Neural progenitor cell (in vitro differentiated cells): ENCODE measurements at places on chromosomes 1 and 21.

- H3K4me3 ChIP-seq = no peak overlapping the region
- peaks cover 6% of the 10 kb centered on the region for H3K27me3 ChIP-seq
- H3K27ac ChIP-seq = no peak overlapping the region
These were observed 37.6 kb upstream of the CAMTA1 start for GRCh38 chr1:6747674-6748073.

- peaks cover 3% of the 10 kb centered on the region for H3K4me1 ChIP-seq
- H3K27me3 ChIP-seq = no peaks in the 10 kb centered on the region
- no peak overlapping the region for H3K27ac ChIP-seq
- H3K36me3 ChIP-seq = no peaks in the 10 kb centered on the region
- no peak overlapping the region for H3K4me3 ChIP-seq
These were observed 66.4 kb upstream of the PDE9A start for GRCh38 chr21:42587036-42587435.

- H3K4me1 ChIP-seq = peaks cover 37% of the 10 kb centered on the region
These were observed 1.4 kb downstream of the CHD1L start for GRCh38 chr1:147243841-147244240.

- H3K27me3 ChIP-seq = no peaks in the 10 kb centered on the region
- H3K36me3 ChIP-seq = no peaks in the 10 kb centered on the region
- no peak for DNase-seq
- H3K27ac ChIP-seq = no peak overlapping the region
- no peak overlapping the region for H3K4me3 ChIP-seq
These were observed 17.2 kb downstream of the GNG12 start for GRCh38 chr1:67816095-67816475.

DNA sequence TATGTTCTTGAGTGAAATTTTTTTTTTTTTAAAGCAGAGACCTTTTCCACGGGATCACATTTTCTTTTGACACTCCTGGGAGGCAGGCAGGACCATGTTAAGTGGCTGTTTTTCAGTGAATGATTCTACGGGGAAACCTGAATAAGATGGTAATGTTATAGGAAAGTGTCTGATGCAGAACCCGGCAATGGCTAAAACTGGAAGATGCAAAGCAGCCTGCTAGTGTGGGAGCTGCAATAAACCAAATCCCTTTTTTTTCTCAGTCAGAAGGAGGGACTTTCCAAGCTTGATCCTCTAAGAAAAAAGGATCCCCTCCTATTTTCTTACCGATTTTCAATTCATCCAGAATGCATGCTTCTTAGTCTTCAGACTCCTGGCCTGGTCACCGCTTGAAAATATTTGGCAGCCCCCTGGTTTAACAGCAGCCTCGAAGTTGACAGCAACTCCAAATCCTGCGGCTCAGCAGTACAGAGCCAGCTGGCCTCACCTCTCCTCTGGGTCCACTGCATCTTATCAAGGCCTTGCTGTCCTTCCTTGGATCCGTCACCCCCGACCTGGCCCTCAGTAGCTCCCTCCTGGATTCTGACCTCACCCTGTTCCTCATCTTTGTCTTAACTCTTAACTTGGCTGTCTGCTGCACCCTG is 5.6 kb downstream of the MX2 start:
- H3K4me3 ChIP-seq = no peak overlapping the region
- no peak overlapping the region for H3K27ac ChIP-seq
- no peak for DNase-seq
- H3K36me3 ChIP-seq = no peaks in the 10 kb centered on the region
- peaks cover 4% of the 10 kb centered on the region for H3K4me1 ChIP-seq

GRCh38 chr1:164534863-164535610 is 23.9 kb upstream of the PBX1 start:
- no peak overlapping the region for H3K4me3 ChIP-seq
- DNase-seq = no peak
- no peak overlapping the region for H3K27ac ChIP-seq
- H3K4me1 ChIP-seq = peaks cover 3% of the 10 kb centered on the region
- H3K36me3 ChIP-seq = no peaks in the 10 kb centered on the region

- H3K4me1 ChIP-seq = no peaks in the 10 kb centered on the region
- H3K27ac ChIP-seq = no peak overlapping the region
- no peaks in the 10 kb centered on the region for H3K36me3 ChIP-seq
- no peak for DNase-seq
These were observed 41.7 kb downstream of the SLC30A1 start for GRCh38 chr1:211537253-211537652.
